ENCODE measurements at places on chromosomes 1 and 21. TPM values are rescaled to one million over a fixed set of nuclear protein-coding genes. Genes with fewer than 3 reads are reported as not detected.

Gene INKA2
- total RNA-seq: 5.1 TPM

GRCh38 chr1:247110627-247111258 lies 6.6 kb upstream of the ZNF669 start:
- no peak for DNase-seq
- peaks cover 5% of the 10 kb centered on the region for H3K27me3 ChIP-seq
- H3K4me3 ChIP-seq: no peak overlapping the region
- H3K36me3 ChIP-seq: no peaks in the 10 kb centered on the region
- no peaks in the 10 kb centered on the region for H3K4me1 ChIP-seq

GRCh38 chr1:226309398-226310244 lies 657 bp upstream of the LIN9 start:
- H3K27me3 ChIP-seq: no peaks in the 10 kb centered on the region
- peaks cover 3% of the 10 kb centered on the region for H3K4me1 ChIP-seq
- H3K36me3 ChIP-seq: no peaks in the 10 kb centered on the region
- peak overlapping the region; percentile 77 for H3K4me3 ChIP-seq
- H3K27ac ChIP-seq: peak overlapping the region; percentile 92

GRCh38 chr21:30146558-30147282 lies 19.9 kb downstream of the CLDN17 start:
- H3K27me3 ChIP-seq: no peaks in the 10 kb centered on the region
- no peak for DNase-seq
- H3K4me1 ChIP-seq: no peaks in the 10 kb centered on the region

DNA sequence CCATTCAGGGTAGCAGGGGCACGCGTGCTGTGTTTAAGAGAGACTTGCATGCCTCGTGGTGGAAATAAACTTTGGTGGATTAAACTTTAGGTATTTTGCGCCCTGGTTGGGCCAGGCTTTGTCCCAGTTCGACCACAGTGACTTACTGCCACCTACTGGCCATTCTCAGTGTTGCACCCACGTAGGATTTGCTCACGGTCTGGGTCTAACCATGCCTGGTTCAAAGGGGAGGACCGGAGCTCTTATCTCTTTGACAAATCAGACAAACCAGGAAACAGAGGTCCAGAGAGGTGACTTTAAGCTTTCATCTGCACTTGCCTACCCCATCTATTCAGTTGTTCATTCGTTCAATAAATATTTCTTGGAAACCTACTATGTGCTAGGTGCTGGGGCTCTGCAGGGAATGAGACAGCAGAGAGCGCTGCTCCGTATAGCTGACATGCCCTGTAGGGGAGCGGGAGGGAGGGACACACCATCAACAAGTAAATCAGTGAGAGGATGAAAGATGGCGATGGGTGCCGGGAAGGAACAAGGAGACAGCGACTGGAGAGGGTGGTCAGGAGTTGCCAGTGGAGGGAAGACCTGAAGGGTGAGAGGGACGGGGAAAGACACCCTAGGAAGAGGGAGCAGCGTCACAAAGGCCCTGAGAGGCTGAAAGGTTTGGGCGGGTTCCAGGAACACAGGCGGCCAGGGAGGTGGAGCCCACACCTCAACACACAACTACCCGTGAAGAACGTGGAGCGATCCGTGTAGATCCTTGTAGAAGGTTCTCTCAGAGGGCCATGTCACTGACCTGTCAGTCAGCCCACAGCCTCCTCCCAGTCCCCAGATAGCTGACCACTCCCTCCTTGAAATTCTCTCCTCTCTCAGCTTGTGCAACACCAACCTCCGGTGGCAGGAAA lies 27.2 kb upstream of the TINAGL1 start:
- H3K4me1 ChIP-seq: peaks cover 14% of the 10 kb centered on the region
- DNase-seq: peak; percentile 91
- H3K27ac ChIP-seq: peak overlapping the region; percentile 33
- no peaks in the 10 kb centered on the region for H3K36me3 ChIP-seq

All from GM12878 (cell line).